C1 segment of cervical spinal cord (tissue), 14 donors: ENCODE measurements at places on chromosomes 2 and 18.
A peak's percentile ranks its signal among the peaks of the same experiment; 100 is the strongest.

- DNase-seq = no peak
These were observed 25.7 kb downstream of the ADI1 start for GRCh38 chr2:3493615-3494007.

DNA sequence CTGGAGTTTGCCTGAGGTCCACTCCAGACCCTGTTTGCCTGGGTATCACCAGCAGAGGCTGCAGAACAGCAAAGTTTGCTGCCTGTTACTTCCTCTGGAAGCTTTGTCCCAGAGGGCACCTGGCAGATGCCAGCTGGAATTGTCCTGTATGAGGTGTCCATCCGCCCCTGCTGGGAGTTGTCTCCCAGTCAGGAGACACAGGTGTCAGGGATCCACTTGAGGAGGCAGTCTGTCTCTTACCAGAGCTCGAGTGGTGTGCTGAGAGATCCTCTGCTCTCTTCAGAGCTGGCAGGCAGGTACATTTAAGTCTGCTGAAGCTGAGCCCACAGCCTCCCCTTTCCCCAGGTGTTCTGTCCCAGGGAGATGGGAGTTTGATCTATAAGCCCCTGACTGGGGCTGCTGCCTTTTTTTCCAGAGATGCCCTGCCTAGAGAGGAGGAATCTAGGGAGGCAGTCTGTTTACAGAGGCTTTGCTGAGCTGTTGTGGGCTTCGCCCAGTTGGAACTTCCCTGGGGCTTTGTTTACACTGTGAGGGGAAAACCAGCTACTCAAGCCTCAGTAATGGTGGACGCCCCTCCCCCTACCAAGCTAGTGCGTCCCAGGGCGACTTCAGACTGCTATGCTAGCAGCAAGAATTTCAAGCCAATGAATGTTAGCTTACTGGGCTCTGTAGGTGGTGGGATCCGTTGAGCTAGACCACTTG is 34.7 kb downstream of the TFPI start:
- no peak for DNase-seq

- peak; percentile 50 for DNase-seq
These were observed at the start of gene TCF4 for GRCh38 chr18:55588111-55588869. Gene TCF4, minus strand, starts transcription at chr18:55588192. Its CDS starts 1,076 bp downstream, at chr18:55587116.

DNA sequence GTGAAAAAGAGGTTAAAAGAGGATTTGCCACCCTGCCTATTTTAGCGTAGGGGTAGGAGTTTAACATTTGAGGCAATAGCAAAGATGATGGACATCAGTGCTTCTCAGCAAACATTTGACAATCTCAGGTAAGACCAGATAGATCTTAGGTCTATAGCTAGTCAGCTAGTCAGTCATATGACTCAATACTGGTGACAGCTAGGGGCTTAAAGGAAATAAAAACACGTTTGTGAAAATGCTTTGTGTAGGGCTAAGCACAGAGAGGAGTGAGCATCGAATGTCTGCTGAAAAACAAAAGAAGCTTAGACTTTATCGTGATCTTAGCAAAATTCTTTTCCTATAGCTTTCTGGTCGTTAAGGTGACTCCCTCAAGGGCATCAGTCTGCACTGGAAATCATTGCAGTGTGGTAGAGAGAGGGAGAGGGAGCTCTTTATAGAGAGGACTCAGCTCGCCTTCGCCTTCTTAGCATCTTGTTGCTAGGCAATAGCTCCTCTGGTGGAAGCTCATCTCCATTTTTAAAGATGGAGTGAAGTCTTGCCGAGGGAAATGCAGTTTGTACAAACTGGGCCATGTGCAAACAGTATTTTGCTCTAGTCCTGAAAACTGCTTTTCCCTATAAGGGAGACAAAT is 62.8 kb upstream of the SLC38A11 start:
- DNase-seq = no peak

DNA sequence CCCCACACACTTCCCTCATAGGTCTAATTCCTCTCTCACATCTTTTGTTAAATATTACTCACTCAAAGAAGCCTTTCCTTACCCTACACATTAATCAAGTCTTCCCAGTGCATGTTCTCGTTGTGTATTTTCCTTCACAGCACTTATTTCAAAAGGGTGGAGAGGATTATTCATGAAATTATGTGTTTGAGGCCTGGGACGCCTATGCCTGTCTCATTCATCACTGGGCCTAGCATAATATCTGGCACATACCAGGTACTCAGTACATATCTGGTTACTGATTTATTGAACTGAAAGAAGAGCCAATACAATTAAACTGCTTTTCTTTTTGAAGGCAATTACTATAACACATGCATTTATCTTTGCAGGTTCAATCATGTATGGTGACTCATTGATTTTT is 15.1 kb upstream of the MALL start:
- no peak for DNase-seq

DNA sequence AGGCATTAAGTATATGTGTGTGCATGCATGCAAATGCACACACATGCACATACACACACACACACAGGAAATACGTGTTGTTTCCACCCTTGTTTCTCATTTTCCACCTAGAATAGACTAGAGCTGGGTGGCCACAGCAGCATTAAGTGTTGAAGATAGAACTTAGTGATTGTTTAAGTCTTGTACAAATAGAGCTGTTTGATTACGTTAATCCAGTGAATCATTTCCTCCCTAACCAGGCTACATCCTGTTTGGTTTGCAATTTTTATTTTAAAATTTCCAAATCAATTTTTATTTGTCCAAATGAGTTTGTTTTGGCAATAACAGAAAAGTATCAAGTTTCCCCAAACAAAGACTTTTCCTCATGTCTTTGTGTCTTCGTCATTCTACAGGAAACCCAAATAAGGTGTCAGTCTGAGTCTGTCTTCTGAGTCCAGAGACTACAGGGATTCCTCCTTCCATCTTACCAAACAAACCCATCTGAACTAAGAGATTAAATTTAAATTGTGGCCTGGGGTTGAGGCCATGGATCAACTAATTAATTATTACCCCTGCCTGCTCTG is 74.6 kb upstream of the GALNT5 start:
- DNase-seq = no peak

- no peak for DNase-seq
These were observed 83.4 kb downstream of the RAPH1 start for GRCh38 chr2:203451689-203452088.

GRCh38 chr2:96146881-96147592 is 1.8 kb upstream of the DUSP2 start:
- DNase-seq = no peak

DNA sequence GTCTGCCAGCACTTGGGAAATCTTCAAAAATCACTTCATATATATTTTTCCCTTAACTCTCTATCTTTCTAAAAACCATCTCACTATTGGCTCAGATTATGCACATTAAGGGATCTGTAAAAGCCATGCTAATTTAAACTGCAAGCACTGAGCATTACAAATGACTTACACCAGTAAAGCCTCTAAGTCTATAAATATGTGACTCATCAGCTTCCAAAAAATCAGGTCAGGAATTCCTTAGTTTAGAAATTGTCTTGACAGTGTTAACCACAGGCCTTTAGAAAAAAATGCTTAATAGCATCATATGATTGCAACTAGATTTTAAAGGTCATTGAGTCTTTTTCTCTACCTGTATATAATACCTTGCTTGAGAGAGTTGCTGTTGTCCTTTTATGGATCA is 1113.6 kb upstream of the PIK3C3 start:
- no peak for DNase-seq

DNA sequence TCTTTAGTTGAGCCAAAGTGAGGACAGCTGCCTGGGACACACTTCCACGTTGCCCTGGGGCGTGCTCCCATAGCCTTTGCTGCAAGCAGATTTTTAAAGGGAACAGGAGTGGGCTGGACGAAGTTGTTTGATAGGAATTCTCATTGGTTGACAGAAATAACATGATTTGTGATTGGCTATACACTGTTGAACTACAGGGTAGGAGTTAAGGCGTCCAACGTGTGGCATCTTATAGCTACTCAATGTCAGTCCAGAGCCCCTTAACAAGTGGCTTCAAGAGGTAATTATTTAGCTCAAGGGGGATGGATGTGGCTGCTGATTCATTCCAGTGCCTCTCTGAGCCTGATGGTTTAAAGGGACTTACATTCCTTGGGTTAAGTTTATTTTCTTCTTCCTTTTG is 65.5 kb downstream of the ACAA2 start:
- DNase-seq = no peak

- DNase-seq = no peak
These were observed 187.4 kb downstream of the RDH14 start for GRCh38 chr2:18373081-18373480.

DNA sequence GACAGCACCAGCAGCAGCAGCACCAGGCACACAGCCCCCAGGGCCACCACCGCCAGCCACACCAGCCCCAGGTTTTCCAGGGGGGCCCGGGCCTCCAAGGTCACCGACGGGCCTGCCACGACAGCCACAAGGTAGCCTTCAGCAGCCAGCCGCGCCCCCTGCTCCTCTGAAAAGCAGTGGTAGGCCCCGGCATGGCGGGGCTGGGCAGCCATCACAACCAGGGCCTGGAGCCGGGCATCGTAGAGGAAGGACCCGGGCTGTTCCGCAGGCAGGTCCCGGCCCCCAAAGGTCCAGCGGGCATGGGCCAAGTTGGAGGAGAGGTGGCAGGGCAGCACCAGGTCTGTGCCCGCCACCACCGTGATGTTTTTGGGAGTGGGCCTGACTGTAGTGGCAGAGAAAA is 3.3 kb upstream of the ANKRD39 start:
- DNase-seq = no peak

DNA sequence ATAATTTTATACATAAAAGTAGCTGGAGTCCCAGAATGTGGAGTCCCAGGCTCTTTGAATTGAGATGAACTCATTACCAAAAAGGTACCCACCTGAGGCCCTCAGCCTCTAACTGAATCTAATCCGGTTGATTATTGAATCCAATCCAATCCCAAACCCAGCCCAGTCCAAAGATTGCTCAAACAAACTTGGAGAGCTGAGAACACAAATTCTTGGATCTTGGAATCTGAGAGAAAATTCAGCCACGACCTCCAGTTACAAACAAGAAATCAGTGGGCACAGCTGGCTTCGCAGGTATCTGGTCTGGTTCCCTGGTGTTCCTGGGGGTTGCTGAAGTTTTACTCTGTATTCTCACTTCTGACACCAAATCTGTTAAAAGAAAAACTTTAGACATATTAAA is 28.4 kb upstream of the RHOB start:
- DNase-seq = no peak

- DNase-seq = no peak
These were observed 10.2 kb downstream of the C18orf32 start for GRCh38 chr18:49476664-49477411.

DNA sequence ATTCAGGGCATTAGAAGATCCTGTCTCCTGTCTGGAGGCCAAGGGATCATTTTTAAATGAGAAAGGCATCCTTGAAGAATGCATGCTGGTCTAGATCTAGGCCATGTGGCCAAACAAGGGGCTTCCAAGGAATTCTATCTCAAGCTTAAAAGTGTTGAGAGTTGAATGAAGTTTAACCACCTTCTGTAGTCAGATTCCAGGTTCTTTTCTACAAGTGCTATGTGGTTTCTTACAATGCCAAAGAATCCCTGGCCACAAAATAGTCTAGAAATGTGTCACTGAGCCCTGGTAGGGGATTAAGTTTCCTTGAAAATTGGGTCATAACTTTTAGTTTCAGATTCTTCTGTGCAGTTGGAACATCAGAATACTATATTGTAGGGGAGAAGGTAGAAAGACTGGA is 640.7 kb upstream of the ACVR2A start:
- DNase-seq = no peak

- DNase-seq = no peak
These were observed 72.5 kb downstream of the ACOXL start for GRCh38 chr2:110804915-110805314.

GRCh38 chr2:234366891-234367290 is 130.0 kb downstream of the ARL4C start:
- no peak for DNase-seq

- no peak for DNase-seq
These were observed 25.1 kb downstream of the ANXA4 start for GRCh38 chr2:69767034-69767433.

- DNase-seq = no peak
These were observed 4.7 kb downstream of the MGAT4A start for GRCh38 chr2:98726205-98726604.

DNA sequence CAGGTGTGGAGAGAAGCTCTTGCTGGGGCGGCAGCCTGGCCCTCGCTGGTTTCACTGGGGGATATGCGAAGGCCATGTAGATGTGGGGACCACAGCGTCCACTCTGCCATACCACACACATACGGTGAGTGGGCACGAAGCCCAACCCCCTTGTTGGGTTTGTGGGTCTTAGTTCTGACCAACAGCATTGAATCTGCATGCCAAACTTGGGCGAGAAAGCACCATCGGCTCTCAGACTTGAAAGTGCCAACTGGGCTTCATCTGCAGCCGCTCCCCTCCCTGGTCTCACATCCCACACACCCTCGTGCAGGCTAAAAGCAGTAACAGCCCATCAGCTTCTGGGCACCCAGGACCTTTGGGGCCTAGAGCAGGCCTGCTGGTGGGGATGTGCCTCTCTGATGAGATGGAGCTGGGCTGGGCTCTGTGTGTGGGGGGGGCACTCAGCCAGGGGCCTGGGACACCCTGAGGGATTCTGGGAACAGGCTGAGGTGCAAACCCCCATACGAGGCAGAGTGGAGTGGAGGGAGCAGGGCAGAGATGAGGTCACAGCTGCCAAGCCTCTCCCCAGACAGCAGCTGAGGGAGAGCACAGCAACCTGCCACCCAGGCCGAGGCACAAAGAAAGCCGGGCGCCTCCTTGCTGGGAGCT is 264.4 kb downstream of the TWIST2 start:
- no peak for DNase-seq

DNA sequence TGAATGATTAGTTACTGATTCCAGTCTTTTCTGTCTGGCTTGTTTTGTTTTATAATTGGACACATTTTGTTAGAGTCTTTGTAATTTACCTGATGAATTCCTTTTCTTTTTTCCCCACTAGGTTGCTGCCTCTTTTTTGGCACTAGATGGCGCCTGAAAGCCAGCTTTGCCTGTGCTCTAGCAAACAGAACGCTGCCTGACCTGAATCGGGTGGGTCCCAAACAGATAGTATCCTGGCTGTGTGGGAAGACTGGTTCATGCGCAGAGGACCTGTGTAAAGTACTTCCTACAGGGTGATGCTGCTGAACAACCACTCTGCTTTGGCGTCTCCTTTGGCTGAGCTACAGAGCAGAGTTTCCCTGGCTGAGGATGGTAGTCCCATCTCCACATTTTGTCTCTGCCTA is 288.2 kb downstream of the IKZF2 start:
- no peak for DNase-seq

GRCh38 chr2:123853161-123853560 is 171.9 kb upstream of the CNTNAP5 start:
- DNase-seq = no peak

- no peak for DNase-seq
These were observed 299.6 kb downstream of the PAX3 start for GRCh38 chr2:221999166-221999565.

GRCh38 chr2:152174574-152174973 is 989 bp downstream of the STAM2 start:
- DNase-seq = no peak

DNA sequence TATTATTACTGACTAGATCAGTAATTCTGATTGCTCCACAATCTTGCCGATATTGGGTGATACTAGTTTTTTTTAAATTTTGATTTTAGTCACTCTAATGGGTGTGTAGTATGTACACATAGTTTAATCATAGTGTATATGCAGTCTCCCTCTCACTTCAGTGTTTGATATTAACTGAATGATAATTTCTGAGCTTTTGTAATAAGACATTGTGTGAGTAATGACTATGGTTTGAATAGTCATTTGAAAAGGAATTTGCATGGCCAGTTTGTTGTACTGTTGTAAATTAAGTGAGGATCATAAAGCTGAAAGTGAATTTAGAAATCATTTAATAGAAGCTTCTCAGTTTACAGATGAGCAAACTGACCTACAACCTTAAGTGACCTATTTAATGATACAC is 33.4 kb downstream of the USP14 start:
- no peak for DNase-seq

GRCh38 chr2:111522231-111522768 is 361.7 kb downstream of the ANAPC1 start:
- no peak for DNase-seq
